ENCODE measurements at places on chromosomes 1 and 21. TPM values are rescaled to one million over a fixed set of nuclear protein-coding genes. Genes with fewer than 3 reads are reported as not detected.

Gene LACTBL1
- polyA plus RNA-seq, result not detected

Gene TNFRSF9
- 0.38 TPM for polyA plus RNA-seq

Gene PLA2G2F
- polyA plus RNA-seq, result not detected

Gene UMODL1
- not detected for polyA plus RNA-seq

Gene PLA2G2D
- polyA plus RNA-seq, result not detected

Gene IQGAP3
- not detected for polyA plus RNA-seq

Gene SLC45A1
- polyA plus RNA-seq, result 13.7 TPM

Measured in neural cell (in vitro differentiated cells).